ENCODE measurements at places on chromosomes 11 and 22.

- DNase-seq: no peak
Measured at GRCh38 chr11:32069361-32070058, 21.4 kb upstream of the RCN1 start.

DNA sequence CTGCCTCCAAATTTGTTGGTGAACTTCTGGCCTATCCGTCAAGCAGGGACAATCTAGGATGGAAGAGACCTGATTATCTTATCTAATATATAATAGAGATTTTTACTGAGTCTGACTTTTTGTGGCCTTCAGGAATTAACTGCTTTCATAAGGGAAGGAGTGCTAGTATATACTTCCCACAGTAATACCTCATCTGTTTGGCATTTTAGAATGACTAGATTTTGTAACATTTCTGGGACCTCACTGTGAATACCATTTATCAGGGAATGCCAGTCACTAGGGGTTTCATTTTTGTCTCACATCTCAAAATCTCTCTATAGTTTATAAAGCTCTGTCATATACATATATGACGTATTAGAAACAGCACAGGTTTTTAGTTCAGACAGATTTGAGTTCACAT, 114.3 kb downstream of the INSC start:
- DNase-seq: no peak

DNA sequence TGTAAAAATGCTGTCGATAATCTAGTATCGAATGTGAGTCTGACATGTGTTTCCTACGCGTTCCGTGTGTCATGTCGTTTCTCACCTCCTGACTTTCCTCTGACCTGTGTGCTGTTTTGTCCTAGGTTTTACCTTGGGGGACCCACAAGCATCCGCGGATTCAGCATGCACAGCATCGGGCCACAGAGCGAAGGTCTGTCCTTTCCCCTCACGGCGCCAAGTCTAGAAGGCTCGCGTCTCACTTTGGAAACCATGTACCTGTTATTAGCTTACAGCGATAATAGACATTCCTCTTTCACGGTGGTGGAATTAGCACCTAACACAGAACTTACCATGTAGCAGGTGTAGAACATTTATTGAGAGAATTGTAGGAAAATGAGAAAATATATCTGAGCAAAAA, 28.6 kb downstream of the SAMM50 start:
- no peak for DNase-seq

GRCh38 chr11:446891-447290, 3.2 kb upstream of the PTDSS2 start:
- no peak for DNase-seq

GRCh38 chr22:25094579-25094978, 105.1 kb upstream of the CRYBB3 start:
- no peak for DNase-seq
